Thyroid gland (tissue), 4 donors: ENCODE measurements at places on chromosomes 11 and 22.

DNA sequence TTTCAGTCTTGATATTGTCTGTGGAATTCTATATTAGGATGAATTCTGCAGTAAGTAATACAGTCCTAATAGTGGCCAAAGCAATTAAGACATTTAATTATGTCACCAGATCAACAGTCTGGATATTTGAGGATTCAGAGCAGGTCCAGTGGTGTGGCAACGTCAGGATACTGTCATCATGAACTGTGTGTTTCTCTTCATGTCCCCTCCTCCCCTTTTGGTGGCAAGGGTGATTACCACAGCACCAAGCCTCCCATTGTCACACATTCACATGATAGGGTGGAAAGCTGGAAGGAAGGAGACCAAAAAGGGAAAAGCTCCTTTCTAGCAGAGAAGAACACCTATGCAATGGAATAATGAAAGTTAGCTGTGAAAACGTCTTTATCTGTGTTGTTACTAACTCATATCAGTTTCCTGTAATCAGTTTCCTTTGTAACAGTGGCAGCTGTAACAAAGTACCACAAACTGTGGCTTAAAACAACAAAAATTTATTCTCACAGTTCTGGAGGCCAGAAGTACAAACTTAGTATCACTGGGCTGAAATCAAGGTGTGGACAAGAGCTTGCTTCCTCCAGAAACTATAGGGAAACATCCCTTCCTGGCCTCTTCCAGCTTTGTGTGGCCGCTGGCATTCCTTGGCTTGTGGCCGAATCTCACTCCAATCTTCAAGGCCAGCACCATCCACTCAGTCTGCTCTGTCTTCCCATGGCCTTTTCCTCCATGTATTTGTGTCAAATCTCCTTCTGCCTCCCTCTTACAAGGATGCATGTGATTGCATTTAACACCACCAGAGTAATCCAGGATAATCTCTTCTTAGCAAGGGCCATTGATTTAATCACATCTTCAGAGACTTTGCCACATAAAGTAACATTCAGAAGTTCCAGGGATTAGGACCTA is 6.5 kb upstream of the RBM14 start:
- DNase-seq, result no peak

- no peak for DNase-seq
These were observed 114.1 kb downstream of the STIM1 start for GRCh38 chr11:3969613-3970012.

DNA sequence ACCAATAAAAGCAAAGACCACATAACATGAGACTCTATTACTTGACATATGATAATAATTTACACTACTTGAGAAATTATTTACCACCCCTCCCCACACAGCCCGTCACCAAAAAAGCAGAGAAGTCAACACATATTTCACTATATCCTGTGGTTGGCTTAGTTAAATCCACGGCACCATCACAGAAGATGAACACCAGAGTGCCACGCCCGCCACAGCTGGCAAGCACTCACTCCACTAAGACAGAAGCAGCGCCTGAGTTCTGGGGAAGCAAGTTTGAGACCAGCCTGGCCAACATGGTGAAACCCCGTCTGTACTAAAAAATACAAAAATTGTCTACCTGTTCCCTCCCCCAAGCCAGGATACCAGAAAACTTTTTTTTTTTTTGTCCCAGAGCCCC is 53.1 kb downstream of the PACSIN2 start:
- DNase-seq, result peak; percentile 16

DNA sequence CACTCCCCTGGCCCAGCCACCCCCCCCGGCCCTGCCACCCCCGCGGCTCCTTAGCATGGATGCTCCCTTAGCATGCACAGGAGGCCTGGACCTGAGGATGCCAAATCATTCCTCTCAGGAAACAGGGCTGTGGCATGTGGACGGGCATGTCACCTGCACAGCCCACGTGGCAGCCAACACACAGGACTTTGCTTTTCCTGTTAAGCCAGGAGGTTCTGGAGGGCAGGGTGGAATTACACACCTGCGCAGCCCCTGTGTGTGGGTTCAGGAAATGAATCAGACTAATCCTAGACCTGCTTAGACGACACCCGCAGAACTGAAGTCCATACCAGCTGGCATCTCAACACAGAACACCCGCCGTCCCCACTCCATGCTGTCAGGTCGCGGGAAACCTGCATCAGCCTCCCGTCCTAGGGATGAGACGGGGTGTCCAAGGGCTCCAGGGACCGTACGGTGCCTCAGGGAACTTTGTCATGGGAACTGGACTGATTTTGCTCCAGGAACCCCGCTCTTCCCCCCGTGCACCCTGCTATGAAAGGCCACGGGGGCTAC is 10.2 kb downstream of the CERK start:
- DNase-seq, result no peak

- DNase-seq, result no peak
These were observed 46.8 kb downstream of the TBX1 start for GRCh38 chr22:19807161-19807913.
